ENCODE measurements at places on chromosomes 6 and 20. TPM values are rescaled to one million over a fixed set of nuclear protein-coding genes. Genes with fewer than 3 reads are reported as not detected.

- no peak for DNase-seq
These were observed 27.4 kb upstream of the PXDC1 start for GRCh38 chr6:3778701-3779573.

GRCh38 chr20:46559001-46559400 is 8.5 kb upstream of the OCSTAMP start:
- DNase-seq = no peak

- no peak for DNase-seq
These were observed 492.4 kb upstream of the MARCKS start for GRCh38 chr6:113364766-113365165.

ATP6V1G2 gene
- 1.3 TPM for total RNA-seq
